ENCODE measurements at places on chromosomes 2 and 18.

DNA sequence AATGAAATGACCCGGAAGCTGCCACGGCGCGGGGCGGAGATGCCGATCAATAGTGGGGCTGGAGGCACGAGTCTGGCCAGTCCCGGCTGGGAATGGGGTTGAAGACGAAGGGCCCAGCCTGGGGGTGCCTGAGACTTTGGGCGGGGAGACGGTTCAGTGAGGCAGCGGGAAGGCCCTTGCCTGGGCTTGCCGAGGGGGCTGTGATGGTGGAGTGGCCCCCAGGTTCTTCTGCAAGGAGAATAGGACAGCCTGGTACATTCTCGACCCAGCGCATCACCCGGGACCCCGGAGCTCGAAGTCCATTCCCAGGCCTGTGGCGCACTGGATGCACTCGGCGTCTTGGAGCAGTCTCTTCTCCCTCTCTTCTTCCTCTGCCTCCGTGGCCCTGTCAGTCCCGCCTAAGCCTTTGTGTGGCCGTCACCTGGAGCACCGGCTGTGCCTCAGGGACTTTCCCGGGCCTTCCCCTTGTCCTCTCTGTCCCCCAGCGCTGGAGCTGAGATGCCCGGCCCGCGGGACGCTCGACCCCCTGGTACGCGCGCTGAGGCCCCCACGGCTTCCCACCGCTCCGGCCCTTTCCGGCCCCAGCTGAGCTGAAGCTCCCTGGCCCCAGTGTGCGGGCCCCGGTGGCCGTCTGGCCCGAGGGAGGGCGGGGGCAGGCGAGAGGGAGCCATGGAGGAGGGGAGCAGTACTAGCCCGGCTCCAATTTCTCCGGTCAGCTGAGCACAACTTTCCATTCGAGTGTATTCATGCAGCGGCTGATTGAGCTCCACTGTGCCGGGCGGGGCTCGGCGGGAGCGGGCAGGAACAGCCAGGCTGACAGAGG is 8.0 kb downstream of the SIX3 start:
- no peak for DNase-seq

DNA sequence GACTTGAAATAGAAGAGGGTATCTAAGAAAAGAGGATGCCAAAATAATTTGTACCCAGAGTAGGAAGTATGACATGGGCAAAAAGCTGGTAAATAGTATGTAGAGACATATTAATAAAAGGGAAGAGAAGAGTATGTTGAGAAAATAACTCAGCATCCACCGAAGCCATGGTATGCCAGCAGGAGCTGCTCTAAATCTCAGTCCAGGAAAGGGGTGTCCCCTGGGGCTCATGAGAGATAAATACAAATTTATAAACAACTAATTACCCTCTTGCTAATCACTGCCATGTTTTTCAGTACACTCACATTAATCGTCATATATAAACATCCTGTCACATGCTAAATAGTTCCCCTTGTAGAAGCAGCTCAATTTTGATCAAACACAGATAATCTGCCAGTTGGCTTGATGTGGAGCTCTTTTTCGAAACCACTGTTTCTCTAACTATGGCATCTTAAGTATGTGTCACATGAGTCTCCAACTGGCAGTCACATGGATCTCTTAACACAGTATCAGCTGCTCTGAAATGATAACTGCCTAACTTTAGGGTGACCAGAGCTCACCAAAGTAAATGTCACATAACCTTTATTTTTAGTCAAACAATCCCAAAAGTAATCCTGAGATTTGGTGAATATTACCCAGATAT is 31.9 kb downstream of the EXOC6B start:
- peak; percentile 32 for DNase-seq

- DNase-seq = no peak
Measured at GRCh38 chr2:46818819-46819218, 96.8 kb downstream of the MCFD2 start.

- DNase-seq = no peak
Measured at GRCh38 chr2:230985519-230986231, 10.2 kb upstream of the SPATA3 start.

- no peak for DNase-seq
Measured at GRCh38 chr2:17934721-17935120, 56.3 kb downstream of the KCNS3 start.

DNA sequence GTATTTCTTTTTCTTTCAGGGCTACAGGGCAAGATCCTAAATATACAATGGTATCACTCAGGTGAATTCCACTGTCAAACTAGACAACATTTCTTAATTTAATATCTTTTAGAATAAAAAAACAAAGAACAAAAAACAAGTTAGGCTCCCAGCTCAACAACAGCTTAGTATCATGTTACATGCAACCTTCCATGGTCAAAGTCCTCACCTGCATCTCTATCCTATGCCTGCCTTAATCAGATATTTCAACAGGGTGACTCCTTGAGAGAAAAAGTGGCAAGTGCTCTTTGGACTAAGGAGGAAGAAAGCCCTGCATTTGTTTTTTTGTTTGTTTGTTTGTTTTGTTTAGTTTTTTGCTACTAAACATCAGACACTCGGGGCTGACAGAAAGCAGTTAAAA is 50.2 kb downstream of the WDFY1 start:
- no peak for DNase-seq

DNA sequence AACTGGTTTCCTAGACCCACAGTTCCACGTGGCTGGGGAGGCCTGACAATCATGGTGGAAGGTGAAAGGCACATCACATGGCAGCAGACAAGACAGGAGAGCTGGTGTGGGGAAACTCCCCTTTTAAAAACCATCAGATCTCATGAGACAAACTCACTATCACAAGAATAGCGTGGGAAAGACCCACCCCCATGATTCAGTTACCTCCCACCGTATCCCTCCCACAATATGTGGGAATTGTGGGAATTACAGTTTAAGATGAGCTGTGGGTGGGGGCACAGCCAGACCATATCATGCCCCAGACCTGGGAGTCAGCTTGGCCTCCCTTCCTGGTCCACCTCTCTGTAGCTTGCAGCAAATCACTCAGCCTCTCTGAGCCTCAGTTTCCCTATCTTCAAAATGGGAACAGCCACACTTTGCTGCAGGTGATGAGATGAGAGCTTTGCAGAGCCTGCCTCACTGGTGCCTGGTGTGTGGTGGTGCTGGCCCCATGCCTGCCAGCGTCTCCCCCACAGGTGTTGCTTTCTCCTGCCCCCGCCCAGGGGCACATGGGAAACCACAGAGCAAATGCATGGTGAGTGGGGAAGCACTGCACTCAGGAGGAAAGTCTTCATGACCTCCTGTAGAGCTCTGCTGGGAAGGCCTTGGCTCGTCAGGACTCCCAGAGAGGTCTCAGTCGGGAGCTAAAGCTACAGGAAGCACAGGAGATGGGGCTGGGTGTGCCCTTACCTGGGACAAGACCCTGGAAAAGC is 31.1 kb downstream of the GREB1 start:
- DNase-seq = no peak

DNA sequence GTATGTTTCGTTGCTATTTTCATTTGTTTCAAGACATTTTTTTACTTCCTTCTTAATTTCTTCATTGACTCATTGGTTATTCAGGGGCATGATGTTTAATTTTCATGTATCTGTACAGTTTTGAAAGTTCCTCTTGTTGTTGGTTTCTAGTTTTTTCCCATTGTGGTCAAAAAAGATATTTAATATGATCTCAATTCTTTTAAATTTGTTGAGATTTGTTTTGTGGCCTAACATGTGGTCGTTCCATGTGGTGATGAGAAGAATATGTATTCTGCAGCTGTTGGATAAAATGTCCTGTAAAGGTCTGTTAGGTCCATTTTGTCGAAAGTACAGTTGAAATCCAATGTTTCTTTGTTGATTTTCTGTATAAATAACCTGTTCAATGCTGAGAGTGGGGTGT is 110.3 kb upstream of the MAP4K4 start:
- no peak for DNase-seq

GRCh38 chr2:67658820-67659219 is 261.7 kb downstream of the ETAA1 start:
- DNase-seq = no peak

DNA sequence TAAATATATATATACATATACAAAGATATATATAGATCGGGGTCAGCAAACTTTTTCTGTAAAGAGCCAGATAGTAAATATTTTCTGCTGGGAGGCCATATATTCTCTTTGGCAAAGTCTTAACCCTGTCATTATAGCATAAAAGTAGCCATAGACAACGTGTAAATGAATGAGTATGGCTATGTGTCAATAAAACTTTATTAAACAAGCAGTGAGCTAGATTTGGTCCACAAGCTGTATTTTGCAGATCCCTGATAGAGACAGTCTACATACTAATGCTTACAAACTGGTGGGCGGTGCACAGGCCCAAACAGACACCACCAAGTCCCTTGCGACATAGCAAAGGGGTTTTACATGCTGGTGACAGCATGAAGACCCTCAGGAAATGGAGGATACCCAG is 30.3 kb downstream of the SLC14A2 start:
- no peak for DNase-seq

GRCh38 chr18:28432339-28432738 is 255.4 kb upstream of the CDH2 start:
- no peak for DNase-seq

- DNase-seq = no peak
Measured at GRCh38 chr2:149739883-149740265, 152.3 kb upstream of the MMADHC start.

DNA sequence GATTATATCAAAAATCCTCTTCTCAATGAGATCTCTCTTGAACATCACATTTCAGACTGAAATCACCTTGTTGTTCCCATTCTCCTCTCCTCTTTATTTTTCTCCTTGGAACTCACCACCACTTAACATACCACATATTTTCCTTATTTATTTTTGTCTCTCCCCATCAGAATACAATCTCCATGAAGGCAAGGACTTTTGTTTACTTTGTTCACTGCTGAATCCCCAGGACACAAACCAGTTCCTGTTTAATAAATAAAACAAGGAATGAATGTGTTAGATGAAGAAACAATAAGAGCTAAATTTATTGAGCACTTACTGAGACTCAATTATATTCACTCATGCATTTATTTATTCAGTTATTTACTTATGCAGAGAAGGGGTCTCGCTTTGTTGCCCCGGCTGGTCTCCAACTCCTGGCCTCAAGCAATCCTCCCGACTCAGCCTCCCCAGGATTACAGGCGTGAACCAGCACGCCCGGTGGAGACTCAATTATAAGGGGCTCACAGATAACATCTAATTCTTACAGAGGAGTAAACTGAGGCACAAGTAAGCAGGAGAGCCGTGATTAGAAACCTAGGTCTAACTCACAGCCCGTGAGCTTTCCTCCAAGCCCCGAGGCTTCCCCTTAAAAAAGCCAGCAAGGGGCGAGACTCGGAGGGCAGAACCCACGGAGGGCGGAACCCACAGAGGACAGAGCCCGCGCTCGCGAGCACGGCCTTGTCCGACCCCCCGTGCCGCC is 616 bp upstream of the TAF1B start:
- DNase-seq = no peak

DNA sequence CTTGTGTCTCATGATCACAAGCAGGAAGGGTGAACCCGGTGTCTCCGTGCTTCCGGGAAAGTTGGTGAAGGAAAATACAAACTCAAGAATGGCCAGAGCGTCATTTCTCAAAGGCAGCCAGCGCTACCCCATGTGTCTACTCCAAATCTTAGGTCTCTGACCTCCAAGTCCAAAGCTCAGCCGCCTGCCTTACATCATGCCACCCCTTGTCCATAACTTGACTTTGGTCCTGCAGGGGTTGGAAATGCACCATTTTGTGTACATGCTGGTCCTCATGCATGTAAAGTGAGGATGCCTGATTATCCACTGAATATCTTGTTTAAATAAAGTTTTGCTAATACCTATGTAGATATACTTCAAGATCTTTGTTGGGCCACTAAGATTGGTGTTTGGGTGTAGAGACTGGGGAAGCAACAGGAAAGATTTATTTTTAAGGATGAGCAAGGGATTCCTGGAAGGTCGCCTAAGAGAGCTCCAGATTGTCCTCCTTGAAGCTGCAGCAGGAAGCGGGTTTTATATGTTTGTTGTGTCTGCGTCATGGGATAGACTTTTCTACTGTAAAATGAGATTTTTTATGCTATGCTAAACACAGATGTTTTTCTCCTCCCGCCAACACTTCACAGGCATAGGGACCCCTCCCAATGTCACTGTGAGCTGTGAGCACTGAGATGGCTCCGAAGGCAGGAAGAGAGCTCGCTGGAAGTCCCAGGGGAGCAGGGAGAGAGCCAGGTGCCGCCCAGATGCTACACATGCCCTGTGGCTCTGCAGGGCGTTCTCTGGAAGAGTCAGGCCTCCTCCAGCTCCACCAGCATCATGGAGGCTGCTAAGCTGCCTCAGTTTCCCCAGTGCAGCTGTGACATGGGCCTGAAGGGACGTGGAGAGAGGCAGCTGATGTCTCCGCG is 176.2 kb upstream of the HDAC4 start:
- DNase-seq = no peak

DNA sequence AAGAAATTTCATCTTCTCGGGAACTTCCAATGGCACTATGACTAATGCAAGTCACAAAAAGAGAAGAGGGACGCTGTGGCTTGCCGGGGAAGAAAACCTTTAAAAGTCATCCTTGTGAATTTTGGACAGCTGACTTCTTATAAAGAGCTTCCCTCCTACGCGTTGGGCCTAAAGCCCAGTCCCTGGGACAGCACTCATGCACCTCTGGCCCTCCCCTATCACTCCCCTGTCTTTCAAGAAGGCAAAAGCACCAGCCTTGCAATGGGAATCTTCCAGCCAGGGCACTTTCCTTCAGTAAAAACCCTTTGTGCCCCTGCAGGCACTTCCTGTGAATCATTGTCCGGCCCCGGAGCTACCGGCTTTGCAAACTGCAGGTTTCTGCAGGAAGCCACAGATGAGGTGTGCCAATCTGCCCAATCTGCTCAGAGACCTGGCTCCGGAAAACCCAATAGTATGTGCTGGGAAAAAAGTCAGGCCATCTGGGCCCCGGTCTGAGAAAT is 7.1 kb downstream of the MREG start:
- no peak for DNase-seq

DNA sequence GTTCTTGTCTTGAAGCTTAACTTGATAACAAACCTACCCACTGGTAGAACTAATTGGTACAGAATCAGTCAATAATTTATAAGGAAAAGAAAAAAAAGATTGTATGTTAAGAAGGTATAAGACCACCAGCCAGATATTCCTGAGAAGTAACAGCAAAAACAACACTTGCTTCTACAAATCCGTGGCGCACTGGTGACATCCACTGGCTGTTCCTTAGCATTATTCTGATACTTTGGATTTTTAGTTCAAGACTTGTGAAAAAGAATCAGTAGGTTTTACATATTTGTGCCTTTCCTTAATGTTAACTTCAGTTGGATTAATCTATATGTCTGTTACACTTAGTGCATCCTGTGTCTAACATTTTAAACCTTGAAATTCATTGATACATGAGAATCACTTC is 141.8 kb downstream of the GRB14 start:
- peak; percentile 17 for DNase-seq

DNA sequence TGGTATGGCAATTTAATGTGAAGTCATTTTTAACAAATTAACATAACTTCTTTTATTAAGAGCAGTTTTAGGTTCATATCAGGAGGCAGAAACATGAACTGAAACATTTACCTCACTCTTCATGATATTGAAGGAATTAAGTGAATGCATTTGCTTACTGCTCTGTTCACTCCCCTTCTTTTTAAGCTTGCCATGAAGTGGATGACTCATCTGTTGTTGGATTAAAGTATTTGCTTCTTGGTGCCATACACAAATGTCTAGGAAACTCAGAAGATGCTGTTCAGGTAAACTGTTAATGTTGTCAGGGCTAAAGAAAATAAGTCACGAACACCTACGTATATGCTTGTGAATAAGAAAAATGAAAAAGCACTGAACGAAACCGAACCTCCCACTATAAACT is 10.2 kb upstream of the CABYR start:
- no peak for DNase-seq

- DNase-seq = no peak
Measured at GRCh38 chr2:192414794-192415193, 220.1 kb upstream of the TMEFF2 start.
